T follicular helper cell (primary cell): ENCODE measurements at places on chromosomes 3 and 15.

DNA sequence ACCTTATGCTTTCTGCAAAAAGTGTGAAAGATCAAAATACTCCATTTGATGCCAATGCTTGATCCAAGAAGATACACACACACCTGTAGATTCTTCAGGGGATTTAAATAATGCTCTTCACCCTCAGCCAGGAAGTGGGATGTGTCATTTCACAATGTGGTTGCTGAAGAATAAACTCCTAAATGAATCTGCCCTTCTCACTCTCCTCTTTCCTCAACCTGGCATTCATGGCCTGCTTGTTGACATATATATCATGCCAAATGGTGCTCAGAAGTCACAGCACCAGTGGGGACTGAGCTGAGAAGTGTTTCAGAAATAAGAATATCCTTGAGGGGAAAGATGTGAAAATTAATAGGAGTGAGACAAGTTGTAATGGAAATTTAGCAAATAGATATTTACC lies 146.6 kb upstream of the ARHGEF26 start:
- DNase-seq = no peak

DNA sequence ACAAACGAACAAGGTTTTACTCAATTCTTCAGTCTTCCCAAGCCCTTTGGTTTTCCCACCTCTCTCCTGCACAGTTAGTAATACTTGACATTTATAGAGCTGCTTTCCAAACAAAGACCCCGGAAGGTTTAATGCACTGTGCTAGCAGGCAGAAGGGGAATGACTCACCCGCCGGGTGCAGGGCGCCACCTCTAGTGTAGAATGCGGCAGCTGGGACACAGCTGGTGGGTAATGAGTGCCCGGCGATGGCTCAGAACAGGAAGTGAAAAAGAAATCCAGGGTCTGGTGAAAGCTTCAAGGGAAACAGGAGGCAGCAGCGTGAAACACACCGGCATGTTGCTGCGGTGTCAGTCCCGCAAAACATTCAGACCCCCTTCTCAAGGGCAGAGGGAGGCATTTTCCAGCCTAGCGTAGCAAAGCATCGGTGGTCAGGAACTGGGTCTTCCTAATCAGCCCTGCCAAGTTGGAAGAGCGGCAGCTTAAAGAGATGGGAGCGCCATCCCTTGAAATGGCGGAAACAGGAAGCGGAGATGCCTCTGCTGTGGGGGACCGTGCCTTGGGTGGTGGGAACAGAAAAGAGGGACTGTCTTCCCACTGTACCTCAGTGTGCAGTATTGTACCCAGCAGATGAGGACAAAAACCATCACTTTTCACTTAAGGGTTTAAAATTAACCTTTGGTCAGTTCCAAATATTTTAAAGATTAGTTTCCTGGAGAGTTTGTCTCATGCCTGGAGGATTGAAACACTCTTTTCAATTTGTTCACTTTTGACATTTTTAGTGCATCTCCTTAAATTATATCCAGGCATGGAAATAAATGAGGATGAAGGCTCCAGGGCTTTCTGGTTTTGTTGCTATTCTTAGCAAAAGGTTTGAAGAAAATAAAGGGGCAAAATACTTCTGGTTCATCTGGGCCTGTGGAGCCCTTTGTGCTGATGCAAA lies 160.7 kb upstream of the MCTP2 start:
- no peak for DNase-seq

DNA sequence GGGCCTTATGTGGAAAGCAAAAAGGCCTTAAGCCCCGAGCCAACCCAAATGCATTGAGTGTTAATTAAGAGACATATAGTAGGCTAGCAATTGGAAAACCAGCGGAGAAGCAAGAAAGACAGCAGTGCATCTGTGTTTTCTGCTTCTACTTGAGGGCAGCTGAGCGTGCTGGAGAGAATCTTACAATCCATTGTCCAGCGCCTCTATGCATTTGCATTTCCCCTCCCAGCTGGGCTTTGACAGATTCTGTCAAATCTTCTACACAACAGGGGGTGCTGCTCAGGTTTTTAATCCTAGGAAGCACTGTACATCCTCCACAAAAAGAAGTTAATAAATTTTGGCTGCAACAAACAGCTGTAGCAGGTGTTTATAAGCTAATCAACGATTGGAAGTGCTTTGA lies 23.9 kb downstream of the SSR3 start:
- no peak for DNase-seq

DNA sequence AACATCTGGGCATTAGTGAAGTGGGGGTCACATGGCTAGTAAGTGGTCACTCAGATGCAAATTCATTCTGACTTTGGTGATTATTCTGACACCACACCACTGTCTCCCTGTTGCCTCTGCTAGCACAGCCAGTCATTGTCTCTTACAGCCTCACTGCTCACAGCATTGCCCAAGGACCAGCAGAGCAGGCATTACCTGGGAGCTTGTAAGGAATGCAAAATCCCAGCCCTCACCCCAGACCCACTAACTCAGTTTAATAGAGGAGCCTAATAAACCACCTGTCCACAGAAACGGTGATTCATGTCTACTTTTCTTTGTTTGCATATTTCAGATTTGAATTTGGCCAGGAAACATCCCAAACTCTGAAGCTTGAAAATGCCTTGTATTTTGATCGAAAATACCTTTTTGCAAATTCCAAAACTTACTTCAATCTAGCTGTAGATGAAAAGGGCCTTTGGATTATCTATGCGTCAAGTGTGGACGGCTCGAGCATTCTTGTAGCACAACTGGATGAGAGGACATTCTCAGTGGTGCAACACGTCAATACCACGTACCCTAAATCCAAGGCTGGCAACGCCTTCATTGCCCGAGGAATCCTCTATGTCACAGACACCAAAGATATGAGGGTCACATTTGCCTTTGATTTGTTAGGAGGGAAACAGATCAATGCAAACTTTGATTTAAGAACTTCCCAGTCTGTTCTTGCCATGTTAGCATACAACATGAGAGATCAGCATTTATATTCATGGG lies 62.7 kb downstream of the GLDN start:
- DNase-seq = no peak

GRCh38 chr3:122589297-122589696 lies 11.8 kb downstream of the PARP15 start:
- DNase-seq = no peak

GRCh38 chr3:48560648-48561018 lies 2.9 kb downstream of the UCN2 start:
- no peak for DNase-seq

DNA sequence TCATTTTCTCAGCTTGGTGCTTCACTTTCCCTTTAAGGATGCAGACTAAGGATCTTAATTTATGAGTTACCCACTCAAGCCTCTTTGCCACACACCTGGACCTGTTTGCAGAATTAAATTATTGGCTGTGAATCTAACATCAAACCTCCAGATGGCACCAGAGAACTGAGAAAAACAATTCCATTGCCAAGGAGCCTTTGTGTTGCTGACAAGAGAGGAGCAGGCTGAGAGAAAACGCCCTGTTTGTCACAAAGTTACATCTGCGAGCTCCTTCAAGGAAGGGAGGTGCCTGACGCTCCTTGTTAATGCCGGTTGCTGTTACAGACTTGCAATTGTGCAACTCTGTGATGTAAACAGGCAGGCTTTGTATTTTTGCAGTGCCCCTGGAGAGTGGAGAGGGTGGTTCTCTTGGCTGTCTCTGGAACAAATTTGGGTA lies 36.3 kb upstream of the TMC3 start:
- no peak for DNase-seq

DNA sequence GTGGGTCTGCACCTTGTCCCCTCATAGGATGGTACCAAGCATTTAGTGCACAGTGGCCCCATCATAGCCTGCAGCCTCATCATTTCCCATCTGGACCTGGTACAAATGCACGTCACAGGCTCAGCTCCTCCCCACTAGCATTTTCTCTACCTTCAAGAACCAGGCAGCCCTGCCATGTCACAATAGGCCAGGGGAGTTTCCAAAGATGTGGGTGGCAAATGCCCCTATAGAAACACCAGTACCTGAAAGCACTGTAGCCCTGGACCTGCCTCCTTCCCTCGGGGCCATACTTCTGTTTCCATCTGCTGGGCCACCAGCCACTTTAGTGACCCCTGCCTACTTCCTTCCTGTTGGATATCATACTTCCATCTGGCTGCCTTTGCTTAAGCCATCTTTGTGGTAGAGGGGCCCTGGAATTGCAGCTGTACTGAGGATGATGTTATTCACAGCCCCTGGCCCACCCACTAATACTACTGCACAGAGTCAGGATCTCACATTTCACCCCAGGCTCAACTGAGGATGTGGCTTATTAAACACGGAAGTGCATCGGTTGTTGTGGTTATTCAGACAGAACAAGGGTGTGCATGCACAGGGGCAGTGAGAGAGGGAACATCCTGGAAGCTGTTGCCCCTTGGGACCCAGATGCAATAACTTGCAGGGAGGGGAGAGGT lies 3.8 kb downstream of the TCTA start:
- peak; percentile 65 for DNase-seq

GRCh38 chr15:63504979-63505841 lies 817 bp downstream of the USP3 start:
- peak; percentile 16 for DNase-seq

- no peak for DNase-seq
These were observed 41.4 kb downstream of the IRAK2 start for GRCh38 chr3:10206166-10206511.

DNA sequence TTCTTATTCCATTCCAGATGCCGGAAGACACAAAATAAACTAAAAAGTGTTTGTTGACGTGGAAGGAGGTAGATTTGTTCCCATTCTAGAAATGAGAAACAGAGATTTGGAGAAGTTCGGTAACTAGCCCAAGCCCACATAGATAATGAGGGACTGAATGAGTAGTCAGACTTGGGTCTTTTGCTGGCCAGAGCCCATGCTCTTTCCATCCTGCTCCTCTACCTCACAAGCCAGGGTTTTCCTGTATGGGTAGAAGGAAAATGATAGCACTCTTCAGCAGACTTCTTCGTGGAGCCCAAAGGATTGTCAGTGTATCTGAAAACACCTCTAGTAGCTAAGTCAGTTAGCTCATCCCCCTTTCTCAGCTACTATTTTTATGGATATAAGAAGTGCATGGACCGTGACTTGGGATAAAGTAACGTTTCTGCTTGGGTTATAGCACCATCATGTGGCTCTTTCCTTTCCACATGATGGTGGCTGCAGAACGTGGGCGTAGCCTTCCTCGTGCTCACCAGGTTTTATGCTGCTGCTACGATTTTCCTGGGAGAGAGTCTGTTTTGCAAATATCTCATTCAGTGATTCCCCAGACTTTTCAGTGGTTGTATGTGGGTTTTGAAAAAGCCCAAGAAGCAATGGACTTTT lies 84.6 kb downstream of the DGKG start:
- no peak for DNase-seq

- DNase-seq = no peak
These were observed 210.2 kb downstream of the TJP1 start for GRCh38 chr15:29612096-29612495.

DNA sequence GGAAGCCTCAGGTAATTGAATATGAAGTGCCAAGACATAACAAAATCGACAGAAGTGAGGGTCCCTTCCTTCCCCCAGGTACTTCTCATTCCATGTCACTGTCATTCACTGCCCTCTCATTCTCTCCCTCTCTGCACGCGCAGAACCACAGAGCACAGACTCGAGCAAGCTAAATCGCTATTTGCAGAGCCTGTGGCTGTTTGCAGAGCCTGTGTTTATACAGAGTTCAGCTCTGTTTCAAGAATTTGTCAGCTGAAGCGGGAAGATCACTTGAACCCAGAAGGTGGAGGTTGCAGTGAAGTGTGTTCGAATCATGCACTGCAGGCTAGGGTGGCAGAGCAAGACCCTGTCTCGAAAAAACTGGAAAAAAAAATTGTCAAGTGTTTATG lies 2.5 kb downstream of the VILL start:
- DNase-seq = no peak
